ENCODE measurements at places on chromosomes 6 and 20.

GRCh38 chr20:63487781-63488241 is 11.1 kb downstream of the EEF1A2 start:
- DNase-seq, result no peak

DNA sequence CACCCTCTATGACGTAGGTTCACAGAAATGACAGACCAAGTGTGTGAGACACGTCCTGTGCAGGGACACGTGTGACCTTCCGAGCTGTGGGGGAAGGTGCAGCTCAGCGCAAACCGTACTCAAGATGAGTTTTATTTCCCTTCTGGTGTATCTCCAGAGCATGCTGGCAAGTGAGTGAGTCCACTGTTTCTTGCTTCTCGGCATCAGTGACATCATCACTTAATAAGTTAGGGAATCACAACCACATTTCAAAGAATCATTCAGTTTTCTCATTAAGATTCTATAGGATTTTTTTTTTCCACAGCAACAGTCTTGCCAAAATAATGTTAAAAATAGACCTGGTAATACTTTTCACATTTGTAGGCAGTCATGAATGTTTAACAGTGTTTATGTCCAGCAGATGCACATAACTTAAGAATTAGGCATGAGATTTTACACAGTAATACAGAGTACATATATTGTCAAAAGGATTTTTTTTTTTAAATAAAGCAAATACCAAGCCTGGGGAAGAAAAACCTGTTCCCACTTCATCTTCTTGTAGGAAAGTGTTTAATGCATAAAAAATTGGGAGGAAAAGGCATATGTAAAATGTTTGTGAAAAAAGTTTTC is 417.8 kb downstream of the CDC5L start:
- DNase-seq, result no peak

GRCh38 chr6:81934936-81935335 is 182.5 kb upstream of the TENT5A start:
- DNase-seq, result no peak

DNA sequence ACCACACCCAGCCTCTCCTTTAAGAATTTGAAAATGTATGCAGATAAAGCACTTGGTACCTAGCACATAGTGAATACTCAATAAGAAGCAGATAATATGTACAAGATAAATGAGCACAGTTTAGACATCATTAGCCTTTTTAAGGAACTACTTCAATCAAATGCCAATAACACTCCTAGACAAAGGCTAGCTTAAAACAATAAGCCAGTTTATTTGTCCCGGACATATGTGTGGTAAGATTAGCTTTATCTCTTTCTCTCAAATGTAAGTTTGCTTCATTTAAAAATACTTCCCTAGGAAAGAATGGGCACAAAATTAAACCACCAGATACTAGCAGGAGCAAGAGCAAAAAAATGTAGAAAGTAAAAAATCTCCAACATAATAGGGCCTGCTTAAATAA is 73.8 kb downstream of the MAP3K5 start:
- DNase-seq, result no peak

DNA sequence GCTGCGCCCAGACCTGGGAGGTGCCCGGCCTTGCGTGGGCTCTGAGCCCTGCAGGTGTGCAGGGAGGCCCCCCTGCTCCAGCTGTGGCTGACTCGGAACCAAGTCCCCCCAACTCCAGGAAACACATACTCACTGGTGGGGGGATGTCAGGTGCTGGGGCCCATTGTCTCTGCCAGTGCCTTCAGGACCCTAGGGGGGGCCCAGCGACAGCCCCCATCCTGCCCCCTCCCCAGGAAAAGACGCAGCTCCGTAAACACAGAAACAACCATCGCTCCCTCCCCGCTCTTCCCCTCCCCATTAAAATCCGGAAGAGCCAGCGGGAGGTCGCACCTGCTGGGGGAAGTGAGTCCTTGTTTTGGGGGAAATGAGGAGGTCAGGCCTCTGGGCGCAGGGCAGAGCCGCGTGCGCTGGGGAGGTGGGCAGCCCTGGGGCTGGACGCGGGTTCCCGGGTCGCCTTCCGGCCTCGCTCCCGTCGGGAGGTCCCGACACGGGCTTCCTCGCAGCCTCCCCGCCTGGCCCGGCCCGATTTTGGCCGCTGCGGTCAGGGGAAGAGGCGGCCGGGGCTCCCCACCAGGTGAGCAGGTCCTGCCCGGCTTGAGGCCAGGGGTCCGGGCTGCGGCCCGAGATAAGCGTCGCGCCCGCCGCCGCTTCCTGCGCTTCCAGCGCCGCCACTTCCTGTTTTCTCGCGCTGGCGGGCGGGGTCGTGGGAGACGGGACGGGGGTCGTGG is 6.2 kb downstream of the C20orf204 start:
- DNase-seq, result no peak

- no peak for DNase-seq
Observed at GRCh38 chr20:25623225-25623735, 534 bp downstream of the NANP start.

DNA sequence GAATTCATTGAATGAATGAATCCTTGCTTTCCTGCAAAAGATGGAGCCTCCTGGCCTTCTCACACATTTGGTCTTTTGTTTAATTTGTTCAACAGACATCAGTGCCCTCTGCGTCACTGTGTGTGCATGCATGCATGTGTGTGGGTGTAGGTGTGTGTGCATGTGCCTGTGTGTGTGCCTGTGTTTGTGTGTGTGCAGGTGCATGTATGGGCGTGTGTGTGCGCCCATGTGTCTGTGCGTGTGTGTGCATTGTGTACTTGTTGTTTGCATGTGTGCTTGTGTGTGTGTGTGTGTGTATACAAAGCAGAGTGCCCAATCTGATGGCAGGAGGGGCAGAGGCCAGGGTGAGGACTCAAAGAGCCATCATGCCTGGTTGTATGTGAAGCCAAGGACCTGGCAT is 36.0 kb downstream of the C20orf203 start:
- DNase-seq, result no peak

DNA sequence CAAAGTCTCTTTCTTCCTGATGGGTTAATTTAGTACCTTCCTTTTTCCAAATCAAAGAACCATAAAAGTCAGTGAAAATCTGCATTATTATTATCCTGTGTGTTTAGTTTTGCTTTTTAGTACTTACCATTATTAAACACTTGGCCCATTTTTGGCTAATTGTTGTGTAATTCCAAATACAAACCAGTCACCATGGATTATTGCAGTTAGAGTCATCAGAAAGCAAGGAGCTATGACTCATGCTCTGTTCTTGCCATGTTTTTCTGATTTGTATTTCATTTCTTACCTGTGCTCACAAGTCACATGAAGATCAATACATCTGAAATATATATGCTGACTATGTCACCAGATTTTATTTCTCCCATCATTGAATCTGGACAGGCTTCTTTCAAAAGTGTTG is 31.3 kb downstream of the SLC22A3 start:
- DNase-seq, result no peak

DNA sequence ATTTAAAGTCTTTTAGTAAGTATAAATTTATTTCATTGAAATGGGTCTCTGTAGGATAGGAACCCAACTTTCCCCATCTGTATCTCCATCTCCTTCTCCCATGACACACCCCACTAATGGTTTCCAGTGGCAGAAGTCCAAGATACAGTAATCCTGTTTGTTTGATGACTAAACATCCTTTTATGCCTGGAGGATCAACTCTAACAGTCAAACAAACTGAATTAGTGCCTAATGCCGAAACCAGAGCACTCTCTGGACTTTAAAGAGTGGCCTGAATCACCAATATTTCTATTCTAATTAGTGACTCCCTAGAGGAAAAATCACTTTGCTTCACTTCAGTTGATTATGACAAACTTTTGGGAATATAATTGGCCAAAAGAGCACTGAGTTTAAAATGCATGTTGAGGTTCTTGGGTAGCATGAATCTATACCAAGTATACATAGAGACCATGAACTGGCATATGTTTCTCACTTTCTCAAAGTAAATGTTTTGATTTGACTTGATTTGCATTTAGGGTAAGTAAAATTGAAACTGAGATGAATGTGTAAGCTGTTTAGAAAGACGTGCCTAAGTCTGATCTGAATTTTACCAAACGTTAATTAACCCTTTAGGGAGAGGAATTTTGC is 776.4 kb upstream of the NRSN1 start:
- no peak for DNase-seq

GRCh38 chr20:33291830-33292355 is 8.9 kb downstream of the BPIFB1 start:
- peak; percentile 70 for DNase-seq

DNA sequence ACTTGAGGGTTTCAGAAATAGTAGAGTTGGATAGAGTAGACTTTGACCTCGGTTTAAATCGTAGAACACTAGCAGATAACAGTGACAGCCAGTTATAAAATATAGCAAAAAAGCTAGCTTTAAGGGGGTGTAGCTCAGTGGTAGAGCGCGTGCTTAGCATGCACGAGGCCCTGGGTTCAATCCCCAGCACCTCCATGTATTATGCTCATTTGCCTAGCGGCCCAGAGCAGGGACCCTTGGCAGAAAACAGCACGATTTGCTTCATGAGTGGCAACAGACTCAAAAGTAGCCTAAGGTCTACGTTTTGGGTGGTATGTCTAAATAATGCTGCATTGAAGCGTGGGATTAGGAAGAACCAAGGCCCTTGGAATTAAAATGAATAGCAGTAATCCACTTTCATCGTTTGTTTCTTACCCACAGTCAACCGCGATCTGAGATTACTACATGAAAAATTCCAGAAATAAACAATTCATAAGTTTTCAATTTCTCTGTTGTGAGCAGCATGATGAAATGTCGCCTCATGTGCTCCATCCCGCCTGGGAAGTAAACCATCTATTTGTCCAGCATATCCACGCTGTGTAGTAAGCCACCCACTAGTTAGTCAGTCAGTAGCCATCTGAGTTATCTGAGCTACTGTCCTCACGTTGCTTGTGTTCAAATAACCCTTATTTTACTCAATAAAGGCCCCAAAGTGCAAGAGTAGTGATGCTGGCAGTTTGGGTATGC is 184.9 kb downstream of the GPX5 start:
- no peak for DNase-seq

GRCh38 chr6:41156001-41156400 is 1.9 kb upstream of the TREML1 start:
- DNase-seq, result no peak

GRCh38 chr20:18971121-18971520 is 157.5 kb downstream of the SCP2D1 start:
- no peak for DNase-seq

- DNase-seq, result no peak
Observed at GRCh38 chr20:22582386-22582963, 1.9 kb downstream of the FOXA2 start.

DNA sequence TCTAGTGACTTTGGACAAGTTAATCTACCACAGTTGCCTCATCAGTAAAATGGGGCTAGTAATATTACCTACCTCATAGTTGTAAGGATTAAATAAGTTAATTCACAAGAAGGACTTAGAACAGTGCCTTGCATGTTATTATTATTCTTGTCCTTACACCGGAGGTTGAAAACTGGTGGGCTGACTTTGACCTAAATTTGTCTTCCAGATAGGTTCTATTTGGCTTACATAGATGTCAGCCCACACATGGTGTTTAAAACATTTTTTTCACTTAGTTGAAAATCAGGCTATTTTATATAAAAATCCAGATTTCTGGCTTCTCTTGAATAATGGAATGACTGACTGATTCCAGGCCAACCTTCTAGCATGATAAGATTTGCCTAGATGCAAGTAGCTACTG is 3.2 kb downstream of the SYS1 start:
- no peak for DNase-seq

DNA sequence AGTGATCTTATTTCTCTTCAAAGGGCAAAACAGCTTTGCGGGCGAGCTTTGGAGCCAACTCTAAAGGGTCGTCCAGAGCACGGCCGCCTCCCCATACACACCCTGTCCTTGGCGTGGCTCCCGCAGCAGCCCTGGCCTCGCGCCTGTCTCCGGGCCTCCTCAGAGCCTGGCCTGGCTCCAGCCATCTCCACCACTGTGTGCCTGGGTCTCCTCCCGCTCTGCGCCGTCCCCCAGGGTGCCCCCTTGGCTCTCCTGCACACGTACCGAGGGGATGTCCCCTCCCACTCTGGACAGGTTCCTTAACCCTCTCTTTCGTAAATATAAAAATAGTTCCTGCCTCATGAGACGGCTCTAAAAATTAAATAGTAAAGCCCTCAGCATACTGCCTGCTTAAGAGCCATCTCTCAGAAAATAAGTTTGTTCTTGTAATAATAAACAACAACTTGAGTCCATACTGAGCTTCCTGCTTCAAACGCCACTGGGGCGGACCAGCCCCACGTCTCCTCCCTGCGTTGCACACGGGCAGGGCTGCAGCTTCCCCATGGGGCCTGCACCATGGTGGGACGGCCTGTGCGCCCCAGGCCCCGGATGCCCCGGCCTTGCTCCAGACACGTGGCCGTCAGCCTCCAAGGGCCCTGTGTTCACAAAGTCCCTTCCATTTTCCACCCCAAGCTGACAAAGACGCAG is 226.2 kb downstream of the TTLL2 start:
- DNase-seq, result no peak

- DNase-seq, result no peak
Observed at GRCh38 chr6:126318797-126319196, 21.1 kb upstream of the CENPW start.

- DNase-seq, result no peak
Observed at GRCh38 chr6:50962213-50962759, 143.6 kb downstream of the TFAP2B start.

DNA sequence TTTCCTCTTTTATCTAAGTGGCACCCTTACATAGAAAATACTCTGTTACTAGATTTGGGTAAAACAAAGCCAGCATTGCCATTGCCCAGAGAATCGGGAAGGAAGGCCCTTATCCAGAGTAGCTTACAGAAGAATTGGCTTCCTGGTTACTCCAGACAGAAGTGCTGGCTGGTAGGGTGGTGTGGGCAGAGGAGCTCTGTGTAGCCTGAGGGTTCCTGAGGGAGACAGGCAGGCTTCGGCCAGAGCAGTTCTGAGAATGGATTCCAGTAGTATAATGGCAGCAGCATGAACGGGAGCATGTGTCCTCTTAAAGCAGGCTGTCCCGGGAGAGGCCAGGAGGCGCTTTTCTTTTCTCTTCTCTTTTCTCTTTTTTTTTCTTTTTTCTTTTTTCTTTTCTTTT is 11.9 kb downstream of the CUL9 start:
- DNase-seq, result no peak

GRCh38 chr20:62645613-62646012 is 3.3 kb downstream of the SLCO4A1 start:
- DNase-seq, result no peak

DNA sequence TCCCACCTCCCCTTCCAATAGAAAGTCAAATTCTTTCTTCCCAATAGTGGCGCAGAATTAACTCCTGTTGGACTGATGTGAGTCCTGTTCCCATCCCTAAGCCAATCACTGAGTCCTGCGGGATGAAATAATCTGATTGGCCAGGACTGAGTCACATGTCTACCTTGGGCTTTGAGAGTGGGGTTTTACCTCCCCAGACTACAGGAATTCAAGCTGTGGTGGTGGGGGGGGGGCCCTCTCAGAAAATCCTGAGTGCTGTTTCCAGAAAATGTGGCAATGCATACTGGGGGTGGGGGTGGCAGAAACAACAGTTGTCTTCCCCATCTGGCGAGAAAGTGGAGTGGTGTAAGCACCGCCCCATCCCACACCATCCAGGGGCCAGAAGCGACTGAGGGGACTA is 65.7 kb downstream of the CTCFL start:
- DNase-seq, result no peak

- DNase-seq, result peak; percentile 46
Observed at GRCh38 chr6:36094753-36095496, 35.4 kb upstream of the MAPK13 start.

- no peak for DNase-seq
Observed at GRCh38 chr6:36515844-36516243, 31.4 kb downstream of the STK38 start.

- no peak for DNase-seq
Observed at GRCh38 chr20:37539424-37539823, 11.7 kb upstream of the BLCAP start.
